NCI-H524 (cell line): ENCODE measurements at places on chromosomes 7 and 10.
A peak's percentile ranks its signal among the peaks of the same experiment; 100 is the strongest.

DNA sequence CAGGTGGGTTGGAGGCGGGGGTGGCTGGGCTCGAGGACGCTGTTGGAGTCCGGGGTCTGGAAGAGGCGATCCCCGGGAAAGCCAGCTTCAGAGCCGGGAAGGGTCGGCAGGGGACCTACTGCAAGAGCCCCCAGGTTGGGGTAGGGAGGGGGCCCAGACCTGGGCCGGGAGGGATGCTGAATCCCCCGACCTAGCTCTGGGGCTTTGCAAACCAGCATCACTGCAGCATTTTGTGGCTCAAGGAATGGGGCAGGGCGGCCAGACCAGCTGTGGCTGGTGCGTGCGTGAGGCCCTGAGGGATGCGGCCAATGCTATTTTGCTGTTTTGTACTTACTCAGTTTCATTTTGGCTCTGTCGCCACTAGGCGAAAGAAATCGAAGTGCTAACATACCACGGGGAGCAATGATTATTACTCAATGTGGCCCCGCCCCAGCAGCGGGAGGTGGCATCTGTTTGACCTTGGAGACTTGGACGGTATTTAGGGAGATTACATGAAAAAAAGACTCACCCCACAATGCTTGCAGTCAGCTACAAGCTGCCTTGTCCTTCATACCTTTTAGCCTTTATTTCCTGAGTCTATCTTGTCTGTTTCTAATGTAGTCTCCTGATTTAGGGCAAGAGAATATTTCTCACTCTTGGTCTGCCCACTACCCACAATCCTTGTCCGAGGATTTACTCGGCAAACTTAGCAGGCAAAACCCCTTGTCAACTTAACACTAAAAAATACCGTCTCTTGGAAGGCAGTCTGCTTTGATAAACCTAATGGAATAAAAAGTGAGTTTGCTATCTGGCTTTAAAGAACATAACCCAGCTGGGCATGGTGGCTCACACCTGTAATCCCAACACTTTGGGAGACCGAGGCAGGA lies 16.2 kb downstream of the HSPB1 start:
- DNase-seq, result peak; percentile 85

DNA sequence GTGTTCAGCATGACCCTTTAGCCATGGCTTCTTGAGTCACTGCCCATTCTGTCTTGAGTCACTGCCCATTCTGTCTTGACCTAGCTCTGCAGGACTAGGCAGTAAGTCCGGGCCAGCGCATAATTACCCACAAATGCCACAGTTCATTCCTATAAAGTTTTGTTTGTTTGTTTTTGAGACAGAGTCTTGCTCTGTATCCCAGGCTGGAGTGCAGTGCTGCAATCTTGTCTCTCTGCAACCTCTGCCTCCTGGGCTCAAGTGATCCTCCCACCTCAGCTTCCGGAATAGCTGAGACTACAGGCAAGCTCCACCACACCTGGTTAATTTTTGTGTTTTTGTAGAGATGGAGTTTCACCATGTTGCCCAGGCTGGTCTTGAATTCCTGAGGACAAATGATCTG lies 32.7 kb upstream of the TARP start:
- no peak for DNase-seq

DNA sequence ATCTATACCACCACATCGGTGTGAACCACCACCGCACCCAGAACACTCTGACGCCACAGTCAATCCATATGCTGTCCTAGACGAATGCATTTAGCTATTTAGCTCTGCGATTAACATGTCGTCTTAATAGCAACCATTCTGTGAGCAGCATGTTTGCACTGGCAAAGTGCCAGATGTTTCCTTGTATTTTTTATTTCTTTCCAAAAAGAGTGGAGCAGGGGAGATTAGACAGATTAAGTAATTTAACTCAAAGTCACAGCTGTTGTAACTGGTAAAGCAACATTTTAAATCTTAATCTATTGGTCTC lies 57.0 kb upstream of the ARL4A start:
- peak; percentile 76 for DNase-seq

GRCh38 chr7:45987521-45988290 lies 66.6 kb upstream of the IGFBP3 start:
- DNase-seq, result no peak

DNA sequence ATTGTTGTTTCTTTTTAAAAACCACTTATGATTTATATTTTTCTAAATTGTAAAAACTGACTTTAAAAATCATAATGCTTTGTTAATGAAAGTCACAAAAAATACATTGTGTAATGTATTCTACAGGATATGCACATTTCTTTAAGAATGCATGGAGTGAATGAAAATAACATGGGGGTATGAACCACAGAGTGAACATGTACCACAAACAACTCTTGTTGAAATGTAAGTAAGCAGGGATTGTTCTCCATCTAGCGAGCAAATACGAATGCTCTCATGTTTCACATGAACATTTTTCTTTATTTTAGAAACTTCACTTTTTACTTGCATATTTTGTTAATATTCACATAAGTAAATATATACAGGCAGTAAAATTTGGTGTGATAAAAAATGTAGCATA lies 35.6 kb upstream of the LAMB4 start:
- no peak for DNase-seq

- no peak for DNase-seq
These were observed 136.1 kb downstream of the PLXNA4 start for GRCh38 chr7:132440151-132440550.

DNA sequence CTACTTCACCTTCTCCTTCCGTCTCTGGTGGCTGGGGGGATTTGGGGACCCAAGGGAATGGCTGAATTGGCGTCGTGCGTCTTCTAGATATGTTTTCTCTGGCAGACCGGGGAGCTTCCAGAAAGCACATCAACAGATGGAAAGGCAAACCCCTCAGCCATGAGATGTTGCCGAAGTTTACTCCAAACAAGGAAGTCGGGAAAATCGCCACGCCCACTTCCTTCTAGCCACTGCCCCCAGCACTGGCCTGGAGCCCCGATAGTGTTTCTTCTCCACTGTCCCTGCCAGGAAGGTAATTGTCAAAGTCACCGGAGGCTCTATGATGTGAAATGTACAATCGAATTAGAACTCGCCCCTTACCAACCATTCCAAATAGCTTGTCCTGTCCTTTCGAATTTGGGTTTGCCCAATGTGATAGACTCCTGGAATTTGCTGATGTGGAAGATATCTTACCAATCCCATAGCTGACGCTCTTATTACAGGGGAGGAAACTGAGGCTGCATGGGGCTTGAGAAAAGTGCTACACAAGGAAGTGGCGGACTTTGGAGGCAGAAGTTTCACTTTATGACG lies 191.0 kb downstream of the LSM5 start:
- peak; percentile 69 for DNase-seq

DNA sequence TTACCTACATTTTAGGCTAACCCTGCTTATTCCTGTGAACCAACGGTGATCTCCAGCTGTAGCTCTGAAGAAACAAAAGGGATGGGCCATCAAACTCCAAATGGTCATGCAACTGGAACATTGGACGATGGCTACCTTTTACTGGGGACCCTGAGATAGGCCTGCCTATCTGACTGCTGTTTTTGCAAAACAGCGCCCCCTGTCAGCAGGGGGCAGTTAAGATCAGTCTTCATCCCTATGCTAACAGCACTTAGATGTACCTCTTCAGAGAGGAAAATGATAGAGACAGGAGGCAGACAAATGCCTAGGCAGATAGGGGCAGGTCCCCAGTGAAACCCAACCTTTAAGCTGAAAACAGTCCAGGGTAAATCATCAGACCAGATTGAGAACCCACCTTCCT lies 1085.4 kb upstream of the SORCS1 start:
- no peak for DNase-seq

GRCh38 chr7:106041140-106041717 lies 70.9 kb downstream of the SYPL1 start:
- peak; percentile 35 for DNase-seq

- DNase-seq, result no peak
These were observed 8.6 kb upstream of the SUN1 start for GRCh38 chr7:823649-824048.

- DNase-seq, result no peak
These were observed 13.1 kb downstream of the CCNY start for GRCh38 chr10:35349389-35349915.

- no peak for DNase-seq
These were observed 25.0 kb downstream of the PLAC9 start for GRCh38 chr10:80157561-80157960.

GRCh38 chr10:3533296-3533695 lies 251.7 kb downstream of the KLF6 start:
- DNase-seq, result no peak

DNA sequence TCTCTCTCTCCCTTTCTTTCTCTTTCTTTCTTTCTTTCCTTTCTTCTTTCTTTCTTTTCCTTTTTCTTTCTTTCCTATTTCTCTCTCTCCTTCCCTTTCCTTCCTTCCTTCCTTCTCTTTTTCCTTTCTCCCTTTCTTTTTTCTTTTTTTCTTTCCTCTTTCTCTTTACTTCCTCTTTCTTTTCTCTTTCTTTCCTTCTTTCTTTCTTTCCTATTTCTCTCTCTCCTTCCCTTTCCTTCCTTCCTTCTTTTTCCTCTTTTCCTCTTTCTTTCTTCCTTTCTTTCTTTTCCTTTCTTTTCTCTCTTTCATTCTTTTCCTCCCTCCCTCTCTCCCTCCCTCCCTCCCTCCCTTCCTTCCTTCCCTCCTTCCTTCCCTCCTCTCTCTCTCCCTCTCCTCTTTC lies 81.5 kb downstream of the RHOBTB1 start:
- no peak for DNase-seq

DNA sequence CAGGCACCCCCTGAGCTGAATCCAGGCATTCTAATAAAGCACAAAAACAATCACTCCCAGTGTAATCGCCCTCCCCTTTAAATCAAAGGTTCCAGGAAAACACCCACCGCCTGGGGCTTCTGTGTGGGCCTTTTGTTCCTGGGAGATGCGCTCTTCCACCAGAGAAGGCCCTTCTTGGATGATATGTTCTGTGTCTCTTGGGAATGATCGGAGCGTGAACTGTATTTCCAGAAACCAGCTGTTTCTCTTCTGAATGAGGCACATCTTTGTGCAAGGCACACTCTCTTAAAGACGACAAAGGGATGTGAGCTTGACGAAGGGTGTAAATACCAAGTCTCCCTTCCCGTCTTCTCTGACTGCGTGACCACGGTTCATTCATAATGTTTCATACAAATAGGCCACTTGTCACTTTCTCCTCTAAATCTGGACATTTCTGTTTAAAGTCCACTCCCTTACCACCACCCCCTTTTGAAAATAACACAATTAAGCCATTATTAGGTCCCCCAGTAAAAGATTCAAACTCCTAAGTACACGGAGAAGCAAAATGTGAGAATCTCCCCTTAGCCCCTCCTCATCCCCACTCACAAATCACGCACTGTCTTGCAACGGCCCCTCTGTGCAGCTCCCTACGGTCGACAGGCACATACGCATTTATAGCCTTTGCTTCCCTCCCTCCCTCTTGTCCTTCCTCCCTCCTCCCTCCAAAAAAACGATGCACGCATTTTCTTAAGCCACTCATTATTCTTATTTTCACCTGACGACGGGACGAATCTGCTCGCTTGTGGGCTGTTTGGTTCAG lies 45.6 kb upstream of the ENO4 start:
- DNase-seq, result no peak

DNA sequence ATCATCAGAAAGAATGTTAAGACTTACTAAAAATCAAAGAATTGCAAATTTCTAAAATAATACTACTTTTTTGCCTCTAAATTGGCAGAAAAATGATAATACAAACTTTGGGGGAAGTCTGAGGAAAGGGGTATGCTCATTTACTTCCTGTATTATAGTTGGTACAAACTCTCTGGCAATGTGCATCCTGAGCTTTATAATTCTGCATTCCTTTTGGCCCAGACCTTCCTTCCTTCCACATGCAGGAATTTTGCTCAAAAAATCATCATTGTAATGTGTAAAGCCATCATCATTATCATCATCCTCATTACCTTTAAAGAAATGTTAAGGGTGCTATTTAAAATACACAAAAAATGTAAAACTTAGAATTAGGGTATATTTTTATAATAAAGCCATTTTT lies 148.5 kb downstream of the ZNF438 start:
- no peak for DNase-seq

- DNase-seq, result no peak
These were observed 990 bp downstream of the ZNF467 start for GRCh38 chr7:149772241-149772955.

DNA sequence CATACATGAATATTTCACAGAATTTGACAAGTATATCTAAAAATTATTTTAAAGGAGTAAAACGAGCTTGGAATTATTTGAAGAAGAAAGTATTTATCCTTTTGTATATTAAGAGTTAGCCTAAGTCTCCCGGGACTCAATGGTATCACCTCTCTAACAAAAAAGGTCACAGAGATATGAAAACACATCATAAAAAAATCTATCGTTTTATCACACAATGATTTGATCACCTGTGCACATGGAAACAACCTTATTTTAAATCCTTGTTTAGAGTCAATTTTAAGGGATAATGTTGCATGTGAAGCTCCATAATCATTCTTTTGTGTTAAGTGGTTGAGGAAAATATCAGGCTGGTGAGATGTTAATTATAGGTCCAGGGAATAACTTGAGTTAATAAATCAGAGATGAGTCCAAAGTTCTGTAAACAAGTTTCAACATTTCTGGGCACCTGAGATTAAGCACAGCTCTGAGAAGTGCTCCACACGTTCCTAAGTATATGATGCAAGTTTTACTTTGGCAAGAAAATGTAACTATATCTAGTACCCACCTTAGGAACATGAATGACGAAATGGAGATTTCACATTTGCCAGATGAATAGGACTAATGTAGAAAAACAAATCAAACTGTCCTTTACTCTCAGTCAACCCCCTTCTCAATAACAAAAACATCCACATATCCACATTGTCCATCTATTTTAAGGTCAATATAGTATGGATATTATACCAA lies 148.5 kb upstream of the AKR1E2 start:
- DNase-seq, result no peak

- DNase-seq, result peak; percentile 60
These were observed 5.3 kb downstream of the HOXA11 start for GRCh38 chr7:27179503-27180430.

- no peak for DNase-seq
These were observed 4.9 kb downstream of the CPA4 start for GRCh38 chr7:130297628-130298543.

- no peak for DNase-seq
These were observed 27.0 kb downstream of the JMJD1C start for GRCh38 chr10:63438506-63439498.

- no peak for DNase-seq
These were observed 73.3 kb downstream of the THSD7A start for GRCh38 chr7:11758627-11759111.

DNA sequence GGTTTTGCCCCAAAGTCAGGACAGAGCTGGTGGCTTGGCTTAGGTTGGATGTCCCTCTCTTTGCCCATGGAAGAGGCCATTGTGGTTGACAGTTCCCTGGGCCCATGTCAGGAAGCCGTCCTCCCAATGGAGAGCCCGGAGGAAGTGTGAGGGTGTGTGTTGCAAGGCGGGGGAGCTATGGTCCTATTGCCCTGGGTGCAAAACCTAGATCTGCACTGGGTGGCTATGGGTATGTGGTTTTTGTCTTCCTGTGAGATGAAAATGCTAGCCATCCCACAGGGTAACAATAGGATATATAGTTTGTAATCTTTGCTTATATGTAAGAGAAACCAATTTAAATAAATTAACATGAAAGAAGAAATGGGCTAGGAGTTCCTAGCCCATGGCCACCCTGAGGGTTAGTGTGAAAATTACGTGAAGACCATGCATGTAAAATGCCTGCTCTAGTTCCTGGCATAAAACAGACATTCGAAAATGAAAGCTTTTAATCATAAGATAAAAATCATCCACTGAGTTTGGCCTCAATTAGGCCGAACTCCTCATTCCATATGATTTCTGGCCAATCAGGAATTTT lies 189.2 kb downstream of the PLPP4 start:
- no peak for DNase-seq
